Gastroesophageal sphincter (tissue), 4 donors: ENCODE measurements at places on chromosomes 6 and 20.

DNA sequence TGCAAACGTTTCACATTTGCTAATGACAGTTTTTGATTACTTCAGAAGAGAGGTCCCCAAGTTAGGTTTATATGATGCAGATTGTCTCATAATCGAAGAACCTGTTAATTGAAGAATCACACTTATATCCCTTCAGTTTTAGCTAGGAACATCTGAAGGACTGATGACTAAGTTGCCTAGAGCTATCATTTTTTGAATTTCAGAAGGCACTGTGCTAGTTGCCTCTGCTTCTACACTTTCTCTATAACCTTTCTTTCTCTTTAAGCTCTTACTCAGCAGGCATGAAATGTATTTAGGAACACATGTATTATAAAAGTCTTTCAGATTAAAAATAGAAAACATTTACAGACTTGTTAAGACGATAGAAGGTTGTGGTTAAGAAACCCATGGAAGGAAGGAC, 14.4 kb upstream of the GJE1 start:
- no peak for ATAC-seq

DNA sequence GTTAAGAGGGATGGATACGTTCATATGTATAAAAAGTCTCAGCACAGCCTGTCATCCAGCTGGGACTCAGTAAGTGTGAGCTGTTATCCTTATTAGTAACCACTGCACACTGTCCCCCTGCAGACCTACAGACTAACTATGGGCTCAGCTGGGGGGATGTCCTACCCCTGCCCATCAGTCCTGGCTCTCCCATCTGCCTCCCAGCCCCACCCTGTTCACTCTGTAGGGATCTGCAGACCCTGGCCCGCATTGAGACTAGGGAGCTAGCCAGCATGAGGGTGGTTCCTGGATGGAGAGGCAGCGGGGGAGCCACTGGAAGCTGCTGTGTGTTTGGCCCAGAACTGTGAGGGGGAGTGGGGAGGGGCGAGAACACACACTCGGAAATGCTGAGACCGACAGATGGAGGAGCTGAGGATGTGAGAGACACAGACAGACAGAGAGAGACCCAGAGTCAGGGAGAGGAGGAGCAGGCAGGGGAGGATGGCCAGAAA, 17.1 kb downstream of the XKR7 start:
- no peak for ATAC-seq

DNA sequence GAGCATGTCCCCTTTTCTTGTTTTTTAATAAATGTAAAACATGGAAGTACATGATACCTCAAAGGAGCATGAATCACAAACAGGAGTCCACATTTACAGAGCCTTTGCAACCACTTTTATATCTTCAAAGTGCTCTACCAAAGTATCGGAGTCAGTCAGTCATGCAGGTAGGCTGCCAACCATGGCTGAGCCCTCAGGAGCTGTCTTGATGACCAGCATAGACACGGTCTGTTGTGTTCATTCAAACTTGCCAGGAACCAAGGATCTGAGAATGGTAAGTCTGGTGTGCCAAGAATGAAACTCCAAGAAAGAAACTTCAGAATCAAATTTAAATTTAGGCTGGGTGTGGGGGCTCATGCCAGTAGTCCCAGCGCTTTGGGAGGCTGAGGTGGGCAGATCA, 111.5 kb downstream of the SLC16A10 start:
- ATAC-seq: no peak

GRCh38 chr6:24666097-24666640, 530 bp downstream of the TDP2 start:
- ATAC-seq: peak; percentile 24

DNA sequence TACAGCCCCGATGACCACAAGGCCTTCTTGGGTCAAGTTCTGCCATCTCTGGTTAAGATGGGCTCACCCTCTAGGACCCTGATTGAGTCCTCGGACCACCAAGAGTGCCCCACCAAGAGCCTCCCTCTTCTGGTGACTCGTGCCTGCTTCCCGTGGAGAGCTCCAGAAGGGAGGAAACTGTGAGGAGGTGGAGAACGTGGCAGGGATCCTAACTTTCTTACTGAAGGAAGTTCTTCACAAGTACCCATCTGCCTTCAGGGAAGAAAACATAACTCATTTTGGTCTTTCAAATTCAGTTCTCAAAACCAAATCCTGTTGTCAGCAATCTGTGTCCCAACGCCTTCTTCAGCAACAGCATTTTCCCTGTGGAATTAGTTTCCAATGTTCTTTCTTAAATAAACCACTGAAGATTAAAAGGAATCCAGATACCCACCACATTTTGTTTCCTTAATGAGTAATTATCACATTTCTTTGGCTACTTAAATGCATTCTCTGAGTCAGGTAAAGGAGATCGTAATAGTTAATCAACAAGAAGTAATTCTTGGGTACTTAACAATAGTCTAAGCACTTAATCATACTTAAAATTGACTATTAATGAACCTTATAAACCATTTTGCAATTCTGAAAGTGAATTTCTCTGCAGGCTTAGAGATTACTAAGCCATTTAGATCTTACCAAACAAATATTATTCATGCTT, 185.8 kb upstream of the SGK1 start:
- ATAC-seq: no peak

GRCh38 chr20:37915800-37916570, 13.1 kb downstream of the VSTM2L start:
- no peak for ATAC-seq

DNA sequence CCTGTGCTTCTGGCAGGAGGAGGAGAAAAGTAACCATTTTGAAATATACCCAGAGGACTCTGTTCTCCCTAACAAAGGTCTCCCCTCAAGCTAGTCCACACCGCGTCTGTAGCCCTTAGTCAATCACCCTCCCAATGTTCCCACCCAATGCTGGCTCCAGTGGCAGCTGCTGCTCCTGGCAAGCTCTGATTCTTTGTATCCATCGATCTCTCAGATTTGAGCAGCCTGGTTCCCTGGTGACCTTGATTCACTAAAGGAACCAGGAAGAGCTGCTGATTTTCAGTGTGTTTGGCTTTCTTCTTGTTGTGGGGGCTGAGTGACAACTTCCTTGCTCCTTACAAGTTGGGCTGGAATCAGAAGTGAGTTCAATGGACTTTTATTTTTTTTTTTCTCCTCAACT, 68.5 kb downstream of the FOXC1 start:
- no peak for ATAC-seq

DNA sequence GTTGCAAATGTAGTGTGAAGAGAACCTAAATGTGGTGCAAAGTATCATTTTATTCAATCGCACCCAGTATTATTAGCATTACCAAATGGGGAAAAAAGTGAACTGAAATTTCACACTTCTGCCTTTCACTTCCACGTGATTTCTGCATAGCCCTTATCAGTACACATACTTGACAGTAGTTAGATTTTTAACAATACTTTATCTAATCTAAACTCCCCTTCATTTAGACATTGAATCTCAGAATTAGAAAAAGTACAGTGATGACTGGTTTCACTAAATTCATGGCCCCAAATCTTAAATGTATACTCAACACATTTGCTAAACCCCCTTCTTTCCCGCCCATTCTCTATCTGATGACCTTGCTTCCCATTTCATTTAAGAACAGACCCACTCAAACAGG, 14.3 kb downstream of the STX7 start:
- no peak for ATAC-seq

DNA sequence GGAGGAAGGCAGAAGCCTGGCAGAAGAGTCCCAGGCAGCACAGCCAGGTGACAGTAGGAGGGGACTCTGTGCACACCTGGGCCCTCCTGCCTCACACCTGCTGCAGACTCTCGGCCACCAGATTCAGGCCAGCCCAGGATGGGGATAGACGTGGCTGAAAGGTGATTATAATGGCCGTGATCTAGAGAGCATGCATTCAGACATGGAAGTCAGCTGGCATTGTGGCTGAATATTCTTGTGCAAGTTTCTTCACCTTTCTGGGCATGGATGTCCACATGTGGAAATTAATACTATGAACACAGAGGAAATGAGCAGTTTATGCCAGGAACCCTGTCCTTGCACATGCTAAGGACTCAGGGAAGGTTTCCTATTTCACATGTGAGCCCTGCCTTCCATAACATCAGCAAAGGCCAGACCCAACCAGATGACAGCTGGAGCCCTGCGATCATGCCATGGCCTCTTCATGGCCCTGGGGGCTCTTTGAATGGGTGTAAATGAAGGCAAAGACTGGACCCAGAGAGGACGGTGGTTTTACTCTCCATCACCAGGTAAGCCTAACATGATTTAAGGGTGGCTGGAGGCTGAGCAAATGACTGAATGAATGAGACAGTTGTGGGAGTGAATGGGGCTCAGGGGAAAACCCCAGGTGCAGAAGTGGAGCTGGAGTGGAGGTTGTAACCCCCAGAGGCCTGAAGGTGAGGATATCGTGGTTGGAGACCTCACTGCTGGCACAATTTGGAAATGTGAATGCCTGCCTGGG, 2.7 kb upstream of the RAET1L start:
- no peak for ATAC-seq

GRCh38 chr6:153101461-153101860, 29.6 kb downstream of the RGS17 start:
- ATAC-seq: no peak

DNA sequence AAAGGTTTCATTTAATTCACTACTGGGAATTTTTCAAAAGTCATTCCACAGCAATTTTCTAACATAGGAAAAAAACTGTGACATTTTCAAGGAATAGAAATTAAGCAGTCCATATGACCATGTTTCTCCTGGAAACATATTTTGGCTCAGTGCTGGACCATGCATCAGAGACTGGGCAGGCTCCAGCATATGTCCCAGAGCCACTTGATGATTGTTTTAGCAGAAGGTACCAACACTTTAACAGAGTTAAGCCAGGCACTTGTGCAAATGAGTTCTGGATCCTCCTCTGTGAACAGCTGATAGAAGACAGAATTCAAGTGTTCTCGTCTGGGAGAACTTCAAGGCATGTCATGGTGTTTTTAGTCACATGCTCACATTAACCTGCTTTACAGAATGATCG, 516.3 kb downstream of the COL12A1 start:
- no peak for ATAC-seq

GRCh38 chr6:43207286-43207685, 22.0 kb downstream of the DNPH1 start:
- no peak for ATAC-seq

DNA sequence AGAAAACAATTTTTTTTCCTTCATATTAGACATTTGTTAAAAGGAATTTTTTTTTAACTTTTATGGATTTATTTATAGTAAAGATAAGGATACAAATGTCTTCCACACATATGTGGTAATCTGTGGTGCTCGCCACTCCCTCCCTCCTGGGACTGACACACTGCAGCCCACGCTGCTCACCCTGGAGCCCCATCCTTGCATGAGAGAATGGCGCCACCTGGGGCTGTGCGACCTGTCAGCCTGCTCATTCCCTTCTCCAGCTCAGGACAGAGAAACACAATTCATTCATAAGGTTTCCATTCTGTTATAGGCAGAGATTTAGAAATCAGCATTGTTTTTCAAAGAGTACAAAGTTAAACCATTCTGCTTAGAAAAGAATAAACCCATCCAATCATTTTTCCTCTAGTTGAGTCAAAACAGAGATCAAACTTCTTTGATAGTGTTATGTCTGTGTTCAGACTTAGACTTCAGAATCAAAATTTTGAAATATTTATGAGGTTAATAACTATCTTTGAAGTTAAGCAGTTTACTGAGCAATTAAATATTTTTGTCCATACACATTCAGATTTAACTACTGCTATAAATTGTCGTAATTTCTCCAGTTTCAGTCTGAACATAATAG, 42.8 kb upstream of the DYNLRB1 start:
- ATAC-seq: peak; percentile 78

GRCh38 chr20:8128291-8129060, 3.6 kb upstream of the PLCB1 start:
- no peak for ATAC-seq

- no peak for ATAC-seq
These were observed 8.0 kb upstream of the BCAS1 start for GRCh38 chr20:54078296-54078984.

DNA sequence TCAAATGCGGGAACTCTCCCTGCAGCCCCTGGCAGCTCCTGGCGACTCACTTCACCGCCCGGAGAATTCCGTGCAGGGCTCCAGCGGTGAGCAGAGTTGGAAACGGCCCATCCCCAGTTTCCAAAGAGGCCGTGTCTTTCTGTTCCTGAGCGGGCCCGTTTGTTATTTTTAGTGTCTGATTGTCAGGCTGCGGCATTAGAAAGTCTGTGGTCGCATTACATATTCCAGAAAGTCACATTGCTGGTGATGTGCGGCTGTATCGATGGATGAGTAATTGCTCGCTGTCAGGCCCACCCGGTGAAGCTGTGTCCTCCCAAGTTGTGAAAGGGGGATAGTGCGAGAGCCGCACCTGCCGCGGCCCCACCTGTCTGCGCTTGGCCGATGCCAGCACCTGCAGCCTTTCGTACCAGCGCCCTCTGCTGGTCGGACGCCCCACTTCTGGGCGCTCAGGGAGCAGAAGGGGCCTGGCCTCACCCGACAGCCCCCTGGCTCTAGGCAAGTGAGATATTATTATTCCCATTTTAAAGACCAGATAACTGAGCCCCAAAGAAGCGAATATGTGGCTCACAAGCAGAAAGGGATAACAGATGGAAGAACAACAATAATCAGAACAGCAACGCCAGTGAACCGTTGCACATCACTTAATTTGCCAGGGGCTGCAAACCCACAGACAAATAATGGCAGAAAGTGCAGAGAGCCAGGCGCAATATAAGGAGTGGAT, 244.9 kb downstream of the TSHZ2 start:
- ATAC-seq: peak; percentile 65

GRCh38 chr6:125354649-125355048, 52.9 kb upstream of the HDDC2 start:
- ATAC-seq: no peak

DNA sequence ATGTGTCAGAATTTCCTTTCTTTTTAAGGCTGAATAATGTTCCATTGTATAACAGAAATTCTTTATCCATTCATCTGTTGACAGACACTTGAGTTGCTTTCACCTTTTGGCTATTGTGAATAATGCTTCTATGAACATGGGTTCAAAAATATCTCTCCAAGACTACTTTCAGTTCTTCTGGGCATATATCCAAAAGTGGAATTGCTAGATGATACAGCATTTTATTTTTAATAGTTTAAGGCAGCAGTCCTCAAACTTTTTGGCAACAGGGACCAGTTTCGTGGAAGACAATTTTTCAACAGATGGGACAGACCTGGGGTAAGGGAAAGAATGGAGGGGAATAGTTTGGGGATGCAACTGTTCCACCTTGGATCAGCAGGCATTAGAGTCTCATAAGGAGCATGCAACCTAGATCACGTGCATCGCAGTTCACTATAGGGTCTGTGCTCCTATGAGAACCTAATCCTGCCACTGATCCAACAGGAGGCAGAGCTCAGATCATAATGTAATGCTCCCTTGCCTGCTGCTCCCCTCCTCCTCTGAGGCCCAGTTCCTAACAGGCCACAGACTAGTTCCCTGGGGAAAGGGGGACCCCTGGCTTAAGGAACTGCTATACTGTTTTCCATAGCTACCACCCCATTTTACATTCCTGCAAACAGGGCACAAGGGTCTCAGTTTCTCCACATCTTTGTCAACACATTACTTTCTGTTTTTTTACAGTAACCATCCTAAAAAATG, 239.9 kb upstream of the RNF217 start:
- ATAC-seq: no peak

DNA sequence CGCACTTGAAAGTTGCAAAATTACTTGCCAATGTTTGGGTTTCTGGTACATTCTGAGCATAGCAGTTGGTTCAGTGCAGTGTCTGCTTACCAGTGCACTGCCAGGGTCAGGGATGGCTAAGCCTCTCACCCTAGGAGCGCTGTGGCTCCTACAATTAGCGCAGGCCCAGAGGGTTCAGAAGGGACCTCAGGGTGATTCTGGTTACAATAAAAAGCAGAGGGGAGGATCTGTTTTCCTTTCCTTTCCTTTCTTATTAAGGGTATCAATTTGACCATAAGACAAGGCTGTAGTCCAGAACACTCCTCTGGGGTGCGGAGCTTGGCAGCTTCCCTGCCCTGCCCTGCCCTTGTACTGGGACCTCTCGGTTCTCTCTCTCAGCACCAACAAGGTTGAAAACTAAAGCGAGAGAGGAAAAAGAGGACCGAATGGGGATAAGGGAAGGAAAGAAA, 2.6 kb downstream of the MAFB start:
- ATAC-seq: no peak
